ENCODE measurements at places on chromosomes 5 and 9.

DNA sequence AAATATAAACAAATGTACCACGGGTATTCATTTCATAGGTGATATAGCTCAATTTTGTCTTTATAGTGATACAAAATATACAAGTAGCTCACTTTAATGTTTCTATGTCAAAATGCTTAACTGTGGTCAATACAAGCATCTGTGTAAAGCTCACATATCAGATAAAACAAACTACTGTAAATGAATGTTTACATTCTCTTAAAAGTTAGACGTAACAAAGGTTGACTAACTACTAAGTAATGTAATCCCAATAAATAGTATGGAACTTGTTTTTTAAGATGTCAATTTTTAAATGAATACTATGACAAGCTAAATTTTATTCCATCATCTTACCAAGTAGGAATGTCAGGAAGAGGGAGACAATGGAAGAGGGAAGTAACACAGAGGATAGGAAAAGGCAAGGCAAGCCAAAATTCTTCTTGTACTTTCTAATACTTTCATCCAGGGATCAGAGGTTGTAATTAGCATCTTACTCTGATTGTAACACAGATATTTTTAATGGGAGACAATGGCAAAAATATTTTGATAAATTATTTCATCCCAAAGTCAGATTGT is 105.5 kb downstream of the STRBP start:
- DNase-seq = no peak

DNA sequence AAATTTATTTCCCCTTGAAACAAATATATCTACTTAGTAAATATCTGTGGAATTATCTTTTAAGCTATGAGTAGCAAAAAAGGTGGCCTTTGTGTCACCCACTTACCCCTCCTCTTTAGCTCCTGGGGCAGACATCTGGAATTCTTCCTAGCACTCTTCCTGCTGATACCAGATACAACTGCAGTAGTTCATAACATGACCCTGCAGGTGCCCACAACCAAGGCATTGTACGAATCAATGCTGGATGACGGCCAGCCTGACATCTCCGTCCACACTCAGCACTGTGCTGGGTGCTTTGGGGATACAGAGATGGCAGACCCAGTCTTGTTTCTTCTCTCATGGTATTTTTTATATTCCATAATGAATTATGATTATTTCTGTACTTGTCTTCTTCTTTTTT is 152.3 kb downstream of the GOLPH3 start:
- DNase-seq = no peak

DNA sequence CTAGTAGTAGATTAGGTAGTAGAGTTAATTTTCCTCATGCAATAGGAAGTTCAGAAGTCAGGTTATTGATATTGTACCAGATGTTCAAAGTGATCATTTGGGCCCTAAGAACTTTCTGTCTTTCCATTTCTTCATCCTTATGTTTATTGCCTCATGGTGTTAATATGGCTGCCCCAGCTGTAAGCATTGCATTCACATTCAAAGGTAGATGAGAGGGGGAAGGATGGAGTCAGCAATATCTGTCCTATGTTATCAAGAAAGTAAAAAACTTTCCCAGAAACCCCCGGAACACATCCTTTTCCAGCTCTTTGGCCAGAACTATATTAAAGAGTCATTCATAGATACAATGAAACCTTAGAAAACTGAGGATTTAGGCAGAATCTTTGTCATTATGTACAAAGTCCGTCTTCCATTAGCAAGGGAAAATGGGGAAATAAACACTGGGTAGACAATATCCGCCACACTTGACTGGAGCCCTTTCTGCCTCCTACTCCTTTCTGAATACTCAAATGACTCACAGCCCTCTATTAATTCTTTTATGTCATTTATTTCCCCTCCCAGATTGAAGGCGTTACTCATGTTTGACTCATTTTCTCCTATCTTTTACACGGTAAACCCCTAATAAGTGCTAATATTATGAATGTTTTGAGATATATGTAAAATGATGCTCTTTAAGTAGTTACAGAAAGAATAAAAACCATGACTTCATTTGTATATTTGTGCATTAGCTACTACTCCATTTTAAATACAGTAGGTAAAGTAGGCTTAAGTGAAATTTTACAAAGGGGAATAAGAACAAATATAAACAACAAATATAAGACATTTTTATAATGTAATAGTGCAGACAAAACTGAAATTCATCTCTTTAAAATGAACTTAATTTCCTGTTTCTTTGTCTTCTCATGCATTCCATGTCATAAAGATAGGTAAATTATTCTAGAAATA is 127.6 kb downstream of the SLF1 start:
- DNase-seq = no peak

DNA sequence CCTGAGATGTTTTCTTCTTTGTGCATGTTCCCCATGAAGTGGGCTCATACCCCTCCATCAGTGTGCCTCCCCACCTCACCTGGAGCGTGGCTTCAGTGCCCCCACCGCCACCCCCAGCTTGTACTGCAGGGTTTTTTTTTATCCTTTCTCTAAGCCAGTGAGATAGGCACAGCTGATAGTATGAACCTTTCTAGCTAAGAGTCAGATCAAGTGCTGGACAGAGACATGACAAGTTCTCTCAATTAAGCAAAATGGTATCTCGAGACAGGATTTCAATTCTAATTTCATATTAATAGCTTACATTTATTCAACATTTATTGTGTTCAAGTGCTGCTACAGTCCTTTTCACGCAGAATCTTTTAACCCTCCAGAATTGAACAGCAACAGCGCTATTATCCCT is 55.7 kb downstream of the NDFIP1 start:
- no peak for DNase-seq

DNA sequence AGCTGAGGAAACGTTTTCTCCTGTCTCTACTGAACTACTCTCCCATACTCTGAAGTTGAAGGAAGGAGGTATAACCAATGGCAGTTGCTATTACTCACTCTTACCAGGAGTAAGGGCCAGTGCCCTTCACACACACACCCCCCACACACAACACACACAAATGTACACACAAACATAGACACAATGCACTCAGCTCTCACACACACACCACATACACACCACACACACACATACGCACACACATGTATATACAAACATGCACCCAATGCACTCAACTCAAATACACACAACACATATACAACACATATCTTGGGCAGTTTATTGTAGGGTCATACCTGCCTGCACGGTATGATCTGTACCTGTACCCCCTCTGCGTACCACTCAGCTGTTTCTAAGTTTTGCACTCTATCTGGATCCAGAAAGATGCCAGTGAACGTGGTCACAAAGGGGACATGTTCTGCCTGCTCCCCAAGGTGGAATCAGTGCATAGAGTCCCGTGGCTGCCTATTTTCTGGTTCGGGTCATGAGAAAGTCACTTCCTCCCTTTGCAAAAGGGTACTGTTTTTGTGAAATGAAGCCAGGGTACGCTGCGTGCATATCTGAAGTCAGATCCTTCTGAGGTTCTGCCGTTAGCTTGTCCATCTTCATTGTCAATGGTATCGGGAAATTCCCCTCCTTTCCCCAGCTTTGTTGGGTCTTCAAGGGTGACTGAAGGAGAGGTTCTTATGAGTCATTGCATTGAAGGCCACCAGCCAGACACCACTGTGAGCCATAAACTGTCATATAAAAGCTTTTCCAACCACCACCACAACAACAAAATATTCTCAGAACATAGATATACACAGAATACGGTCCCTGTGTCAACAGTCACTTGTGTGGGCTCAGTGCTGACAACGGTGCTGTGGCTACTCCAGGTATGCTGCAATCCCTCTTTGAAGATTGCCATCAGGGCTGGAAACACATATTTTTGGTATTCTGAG is 131.9 kb downstream of the UGCG start:
- DNase-seq = no peak

DNA sequence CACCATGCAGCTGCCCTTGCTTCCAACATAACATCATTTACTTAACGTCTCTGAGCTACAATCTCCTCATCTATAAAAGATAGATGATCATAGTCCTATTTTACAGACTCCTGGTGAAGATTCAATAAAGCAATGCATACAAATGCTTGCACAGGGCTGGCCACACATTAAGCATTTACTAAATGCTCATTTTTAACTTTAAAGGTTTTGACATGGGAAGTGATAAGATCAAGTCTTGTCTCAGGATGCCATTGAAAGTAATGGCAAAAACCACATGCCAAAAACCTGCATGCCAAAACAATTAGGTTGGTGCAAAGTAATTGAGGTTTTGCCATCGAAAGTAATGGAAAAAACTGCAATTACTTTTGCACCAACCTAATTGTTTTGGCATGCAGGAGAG is 181.2 kb upstream of the ADRA1B start:
- DNase-seq = no peak

DNA sequence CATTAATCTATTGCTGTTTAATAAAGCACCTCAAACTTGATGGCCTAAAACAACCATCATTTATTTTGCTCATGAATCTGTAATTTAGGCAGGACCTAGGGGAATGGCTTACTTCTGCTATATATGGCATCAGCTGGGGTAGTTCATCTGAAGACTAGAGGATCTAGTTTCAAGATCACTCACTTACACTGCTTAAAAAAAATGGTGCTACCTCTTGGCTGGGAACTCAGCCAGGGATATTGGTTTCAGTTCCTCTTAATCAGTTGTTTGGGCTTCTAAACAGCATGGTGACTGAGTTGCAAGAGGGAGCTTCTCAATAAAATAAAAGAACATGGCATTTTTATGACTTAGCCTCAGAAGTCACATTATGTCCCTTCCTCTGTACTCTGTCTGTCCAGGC is 142.0 kb downstream of the FAM114A2 start:
- DNase-seq = no peak

DNA sequence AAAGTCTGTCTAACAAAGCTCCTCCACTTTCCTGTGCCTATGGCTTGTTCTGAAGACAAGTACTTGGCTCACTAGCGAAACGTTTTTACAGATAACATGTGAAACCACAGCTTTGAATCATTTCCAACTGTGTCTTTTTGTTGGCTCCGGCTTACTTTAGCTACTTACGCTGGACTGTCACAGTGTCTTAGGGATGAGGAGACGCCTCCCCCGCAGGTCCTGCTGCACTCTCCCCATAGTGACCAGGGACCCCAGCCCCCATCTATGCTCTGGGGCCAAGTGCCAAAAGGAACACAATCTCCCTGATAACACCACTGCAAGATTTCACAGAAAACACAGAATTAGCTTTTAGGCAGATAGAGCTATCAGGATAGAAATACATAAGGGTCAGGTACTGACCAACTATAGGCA is 219.1 kb downstream of the ADAMTS6 start:
- DNase-seq = no peak

DNA sequence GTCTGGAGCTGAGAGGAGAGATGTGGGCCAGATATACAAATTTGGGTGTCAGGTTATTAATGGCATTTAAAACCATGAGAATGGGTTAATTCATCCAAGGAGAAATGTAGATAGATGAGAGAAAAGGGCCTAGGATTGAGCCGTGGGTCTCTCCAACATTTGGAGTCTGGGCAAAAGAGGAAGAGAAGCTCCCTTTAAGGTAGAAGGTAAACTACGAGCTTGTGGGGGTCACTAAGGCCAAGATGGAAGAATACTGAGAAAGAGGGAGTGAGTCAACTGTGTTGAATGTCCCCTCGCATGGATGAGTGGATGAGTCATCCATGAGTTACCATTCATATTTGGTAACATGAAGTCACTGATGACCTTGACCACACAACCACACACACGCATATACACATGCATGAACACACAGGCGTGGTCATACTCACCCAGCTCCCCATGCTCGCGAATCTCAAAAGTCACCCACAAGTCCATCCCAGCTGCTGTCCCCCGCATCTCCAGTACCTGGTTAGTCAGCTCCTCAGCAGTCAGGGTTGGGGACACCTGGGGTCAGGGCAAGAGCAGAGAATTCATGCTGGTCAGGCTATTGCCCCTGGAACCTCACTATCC is 6.8 kb upstream of the FCHSD1 start:
- DNase-seq = no peak

GRCh38 chr5:168464214-168464613 is 22.1 kb upstream of the RARS1 start:
- no peak for DNase-seq

- DNase-seq = no peak
Measured at GRCh38 chr5:4833104-4833738, 306.9 kb upstream of the ADAMTS16 start.

DNA sequence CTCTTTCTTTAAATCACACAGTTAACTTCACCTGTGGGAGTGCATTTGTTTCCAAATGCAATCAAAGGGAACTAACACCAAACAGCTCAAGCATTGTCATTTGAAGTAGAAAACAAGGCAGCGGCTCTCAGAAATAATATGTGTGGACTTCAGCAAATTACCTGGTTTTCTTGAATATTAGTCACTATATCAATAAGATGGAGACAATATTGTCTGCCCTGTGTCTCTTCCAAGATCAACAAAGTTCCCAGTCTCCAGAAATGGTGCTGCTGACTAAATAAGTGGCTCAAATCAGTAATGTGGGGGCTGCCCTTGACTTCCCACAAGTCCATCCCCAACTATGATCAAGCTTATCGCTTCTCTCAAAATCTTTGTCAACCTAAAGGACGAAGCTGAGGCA is 53.1 kb upstream of the CEMIP2 start:
- no peak for DNase-seq

GRCh38 chr9:289121-289520 is 74.5 kb downstream of the DOCK8 start:
- DNase-seq = no peak

GRCh38 chr9:78884611-78885150 is 587.8 kb downstream of the PSAT1 start:
- no peak for DNase-seq

GRCh38 chr9:75666856-75667554 is 223.5 kb upstream of the PCSK5 start:
- no peak for DNase-seq

DNA sequence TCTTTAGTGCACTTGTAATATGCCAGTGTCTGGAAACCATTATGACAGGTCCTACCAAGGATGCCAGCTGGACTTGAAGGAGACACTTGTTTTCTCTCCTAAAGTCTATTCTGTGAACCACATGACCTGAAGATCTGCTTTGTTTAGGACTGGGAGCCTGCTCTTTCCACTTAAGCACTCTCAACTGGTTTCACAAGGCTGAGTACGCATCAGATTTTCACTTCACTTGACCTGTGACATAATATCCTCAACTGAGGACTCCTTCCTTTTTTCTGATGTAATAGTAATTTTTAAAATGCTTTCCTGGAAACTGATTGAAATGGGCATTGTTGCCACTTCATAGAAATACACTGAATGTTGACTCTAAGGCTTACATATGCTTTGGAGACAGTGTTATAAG is 52.2 kb downstream of the PDE8B start:
- no peak for DNase-seq

DNA sequence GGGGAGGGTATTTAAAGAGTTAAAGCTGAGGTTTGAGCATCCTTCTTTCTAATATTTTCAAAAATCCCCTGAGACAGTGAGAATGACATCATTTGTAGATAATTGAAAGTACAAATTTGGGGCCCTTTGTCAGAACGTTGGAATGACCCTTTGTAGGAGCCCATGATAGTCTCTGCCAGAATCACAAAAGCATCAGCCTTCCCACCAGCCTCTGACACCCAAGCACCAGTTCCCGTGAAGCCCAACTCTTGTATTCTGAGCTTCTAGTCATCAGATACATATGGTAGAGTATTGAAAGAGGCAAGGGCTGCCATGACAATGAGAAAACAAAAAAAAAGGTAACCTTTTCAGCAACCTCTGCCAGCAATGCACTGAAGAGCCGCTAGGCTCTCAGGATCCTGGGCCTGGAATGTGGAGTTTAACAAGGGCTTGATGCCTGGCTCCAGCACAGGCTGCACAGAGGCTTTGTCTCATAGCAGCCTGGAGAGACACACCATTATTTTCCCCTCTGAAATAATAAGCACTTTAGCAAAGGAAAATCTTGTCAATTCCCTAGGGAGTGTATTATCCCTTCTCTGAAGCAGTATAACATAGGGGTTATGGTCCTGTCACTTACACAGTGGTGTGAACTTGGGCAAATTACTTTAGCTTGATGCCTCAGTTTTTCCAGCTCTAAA is 114.4 kb downstream of the ZNF608 start:
- DNase-seq = peak; percentile 38

GRCh38 chr5:134103397-134103796 is 11.1 kb upstream of the TCF7 start:
- no peak for DNase-seq
